Activated T-cell treated with anti-CD3 and anti-CD28 coated beads for 48 hours (primary cell): ENCODE measurements at places on chromosomes 7 and 10.
A peak's percentile ranks its signal among the peaks of the same experiment; 100 is the strongest.

GRCh38 chr10:50605269-50605950 is 18.3 kb downstream of the SGMS1 start:
- no peak for DNase-seq

- DNase-seq = no peak
Observed at GRCh38 chr7:140611641-140612040, 29.0 kb downstream of the DENND2A start.

DNA sequence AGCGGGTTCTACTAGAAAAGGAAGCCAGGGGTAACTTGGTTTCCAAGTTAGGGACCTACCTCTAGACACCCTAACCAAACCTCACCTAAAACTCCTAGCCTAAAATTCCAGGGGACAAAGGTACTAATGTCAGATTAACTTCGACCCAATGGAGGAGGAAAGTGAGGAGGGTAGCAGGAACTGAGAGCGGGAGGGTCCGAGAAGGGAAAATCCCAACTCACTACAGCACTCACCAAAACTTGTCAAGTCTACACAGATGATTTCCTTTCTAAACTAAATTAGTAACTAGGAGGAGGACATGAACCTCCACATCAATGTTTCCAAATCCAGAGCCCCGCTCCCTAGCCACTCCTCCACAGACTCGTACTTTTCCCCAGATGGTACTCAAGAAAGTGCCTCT is 22.6 kb downstream of the CHCHD3 start:
- DNase-seq = no peak

DNA sequence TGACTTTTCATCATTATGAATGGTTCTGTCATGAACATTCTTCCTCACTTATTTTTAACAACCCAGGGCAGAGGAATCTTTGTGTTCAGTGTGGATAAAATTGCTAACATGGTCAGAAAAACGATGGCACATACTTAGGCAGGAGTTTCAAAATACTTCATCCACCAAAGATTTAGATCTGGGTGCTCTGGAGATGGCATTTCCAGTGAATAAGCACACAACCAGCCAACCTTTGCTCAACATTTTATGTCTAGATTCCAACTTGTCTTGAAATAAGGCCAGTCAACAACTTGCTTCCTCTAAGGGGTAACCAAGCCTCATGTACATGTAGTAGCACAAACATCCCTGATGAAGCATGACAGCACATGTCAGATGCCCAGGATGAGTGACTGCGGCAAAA is 33.4 kb upstream of the ADRB1 start:
- DNase-seq = no peak

DNA sequence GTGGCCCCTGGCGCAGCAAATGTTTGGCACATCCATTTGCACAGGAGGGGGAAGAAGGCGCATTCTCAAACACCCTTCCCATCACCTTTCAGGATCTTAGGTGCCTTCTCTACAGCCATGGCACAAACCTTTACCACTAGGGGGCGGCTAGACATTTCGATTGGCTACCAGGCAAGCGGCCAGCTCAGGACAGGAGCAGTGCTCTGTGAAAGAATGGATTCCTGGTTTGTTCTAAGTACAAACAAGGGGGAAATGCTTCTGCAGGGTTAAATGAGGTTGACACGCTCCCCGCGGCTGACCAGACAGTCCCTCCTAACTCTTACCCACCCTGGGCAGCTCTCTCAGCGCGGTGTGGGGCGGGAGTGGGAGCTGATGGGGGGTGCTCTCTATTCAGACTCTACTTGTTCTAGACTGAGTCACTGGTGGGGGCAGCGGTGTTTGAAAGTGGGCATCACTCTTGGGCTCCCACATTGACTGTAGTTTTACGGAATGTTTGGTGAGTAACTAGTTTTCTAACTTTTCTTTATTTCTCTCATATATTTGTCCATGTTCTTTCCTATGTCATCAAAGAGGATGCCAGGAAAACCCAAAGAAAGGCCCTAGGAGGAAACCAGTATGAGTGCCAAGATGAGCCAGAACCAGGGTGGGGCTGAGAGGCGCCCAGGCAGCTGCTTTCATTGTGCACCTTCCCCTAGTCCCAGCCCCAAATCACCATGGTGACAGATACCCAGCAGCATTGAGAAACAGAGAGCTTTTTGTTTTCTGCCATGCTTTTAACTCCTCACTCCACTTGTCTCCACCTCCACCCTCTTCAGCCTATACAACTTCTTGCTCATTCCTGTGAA is 61.4 kb upstream of the GPR158 start:
- DNase-seq = peak; percentile 27

GRCh38 chr7:130387628-130388403 is 7.5 kb downstream of the CPA1 start:
- no peak for DNase-seq
